ENCODE measurements at places on chromosomes 7 and 10.

DNA sequence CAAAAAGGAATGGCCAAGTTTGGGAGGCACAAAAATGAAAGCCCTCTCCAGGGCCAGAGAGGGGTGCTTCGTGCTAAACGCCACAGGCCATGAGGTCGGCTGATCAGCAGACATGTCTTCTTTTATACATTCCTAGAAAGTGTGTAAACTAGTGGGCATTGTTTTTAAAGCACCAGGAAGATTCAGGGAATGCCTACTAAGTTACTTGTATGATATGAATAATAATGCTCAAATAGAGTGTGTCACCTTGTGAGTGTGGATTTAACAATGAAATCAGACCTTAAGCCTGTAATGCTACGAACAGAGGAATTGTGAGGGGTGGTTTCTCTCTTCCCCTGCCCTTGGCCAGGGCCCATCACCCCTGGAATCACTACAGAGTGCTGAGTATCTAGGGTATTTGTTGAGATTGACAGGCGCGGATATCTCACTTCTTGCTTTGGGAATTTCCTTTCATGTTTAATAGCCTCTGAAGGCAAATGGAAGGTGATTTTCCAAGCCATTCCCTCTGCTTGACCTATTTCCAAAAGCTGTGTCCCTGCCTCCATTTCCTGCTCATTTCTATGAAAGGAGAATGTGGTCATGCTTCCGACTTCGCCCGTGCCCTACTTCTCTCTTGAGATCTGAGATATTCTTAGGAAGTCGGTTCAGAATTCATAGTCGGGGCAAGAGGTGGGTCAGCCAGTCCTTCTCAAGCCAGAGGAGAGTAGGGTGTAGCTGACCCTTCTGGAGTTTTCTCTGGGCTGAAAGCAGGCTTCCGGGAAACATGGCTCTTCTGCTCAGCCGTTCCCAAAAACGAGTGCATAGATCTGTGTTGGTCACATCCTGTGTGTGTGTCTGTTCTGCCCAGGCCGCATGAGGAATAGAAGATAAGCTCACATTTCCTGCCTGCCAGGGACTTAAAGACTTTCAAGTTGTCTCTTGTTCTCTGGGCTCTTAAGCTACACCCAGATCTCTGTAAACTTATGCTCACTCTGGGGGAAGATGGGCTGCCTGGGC lies 167.8 kb upstream of the ITGB1 start:
- no peak for DNase-seq

- no peak for DNase-seq
Measured at GRCh38 chr7:1523208-1523607, 7.3 kb upstream of the MAFK start.

DNA sequence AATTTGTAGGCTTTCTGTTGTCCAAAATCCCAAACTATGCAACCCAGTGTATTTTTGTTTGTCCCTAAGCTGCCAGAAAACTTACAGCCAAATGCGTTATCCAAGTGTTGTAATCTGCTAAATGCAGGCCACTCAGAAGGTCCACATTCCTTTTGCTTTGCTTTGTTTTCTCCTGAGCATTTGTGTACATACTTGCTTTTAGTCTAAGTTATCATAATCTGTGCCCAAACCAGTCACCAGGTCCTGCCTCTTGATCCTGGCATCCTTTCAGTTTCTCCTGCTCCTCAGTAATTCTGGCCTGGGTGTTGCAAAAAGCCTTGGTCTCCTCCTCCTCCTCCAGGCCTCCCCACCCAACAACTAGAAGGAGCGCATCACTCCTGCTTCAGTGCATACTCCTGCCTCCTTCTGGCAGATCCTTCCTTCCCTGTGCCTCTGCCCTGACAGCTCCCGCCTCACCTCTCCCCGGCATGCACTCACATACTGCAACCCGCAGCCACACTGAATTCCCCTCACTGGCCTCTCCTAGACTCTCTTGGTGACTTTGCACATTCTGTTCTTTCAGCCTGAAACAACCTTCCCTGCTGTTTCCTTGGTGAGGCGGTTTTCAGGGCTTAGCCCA lies 2.3 kb downstream of the DENND2A start:
- DNase-seq: peak; percentile 65

DNA sequence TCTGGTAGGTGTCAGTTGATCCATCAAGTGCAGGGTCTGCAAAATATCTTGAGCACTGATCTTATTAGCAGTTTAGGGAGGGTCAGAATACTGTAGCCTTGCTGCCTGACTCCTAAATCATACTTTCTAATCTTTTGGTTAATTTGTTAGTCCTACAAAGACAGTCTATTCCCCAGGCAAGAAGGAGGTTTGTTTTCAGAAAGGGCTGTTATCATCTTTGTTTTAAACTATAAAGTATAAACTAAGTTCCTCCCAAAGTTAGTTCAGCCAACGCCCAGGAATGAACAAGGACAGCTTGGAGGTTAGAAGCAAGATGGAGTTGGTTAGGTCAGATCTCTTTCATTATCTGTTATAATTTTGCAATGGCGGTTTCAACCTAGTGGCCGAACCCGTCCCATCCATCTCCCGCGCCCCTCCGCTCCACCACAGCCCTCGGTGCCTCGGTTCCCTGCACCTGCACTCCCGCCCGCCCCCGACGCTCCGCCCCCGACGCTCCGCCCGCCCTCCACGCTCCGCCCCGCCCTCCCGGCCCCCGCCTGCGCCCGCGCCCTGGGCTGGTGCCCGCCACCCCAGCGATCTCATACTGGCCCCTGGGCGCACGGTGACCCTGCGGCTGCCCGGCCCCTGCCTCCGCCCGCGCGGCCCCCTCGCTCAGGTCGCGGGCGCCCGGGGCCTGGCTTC lies at the start of gene ADCK2:
Gene ADCK2, plus strand, starts transcription at position 564 of the 681 bp plus-strand sequence. CDS start 386 bp downstream, outside the sequence.
- peak; percentile 84 for DNase-seq
